ENCODE measurements at places on chromosomes 3 and 15.
A peak's percentile ranks its signal among the peaks of the same experiment; 100 is the strongest.

GRCh38 chr3:3744826-3745225 is 54.4 kb upstream of the LRRN1 start:
- DNase-seq = no peak

GRCh38 chr3:184680385-184681345 is 31.2 kb downstream of the MAGEF1 start:
- DNase-seq = no peak

GRCh38 chr3:69500604-69501003 is 114.7 kb upstream of the FRMD4B start:
- no peak for DNase-seq

DNA sequence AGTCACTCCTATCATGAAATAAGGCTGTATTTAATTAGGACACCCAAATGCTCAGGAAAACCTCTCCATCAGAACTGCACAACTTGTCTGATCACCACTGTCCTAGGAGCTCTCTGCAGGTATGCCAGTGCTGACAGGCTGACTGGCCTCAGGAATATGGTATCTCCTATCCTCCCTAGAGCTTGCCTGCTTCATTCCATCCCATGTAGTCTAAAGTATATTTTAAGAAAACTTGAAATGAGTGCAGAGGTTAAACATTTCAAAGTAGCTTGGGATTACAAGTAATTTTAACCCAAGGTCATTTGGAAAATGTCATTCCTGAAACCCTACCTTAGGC is 23.7 kb downstream of the FILIP1L start:
- no peak for DNase-seq

DNA sequence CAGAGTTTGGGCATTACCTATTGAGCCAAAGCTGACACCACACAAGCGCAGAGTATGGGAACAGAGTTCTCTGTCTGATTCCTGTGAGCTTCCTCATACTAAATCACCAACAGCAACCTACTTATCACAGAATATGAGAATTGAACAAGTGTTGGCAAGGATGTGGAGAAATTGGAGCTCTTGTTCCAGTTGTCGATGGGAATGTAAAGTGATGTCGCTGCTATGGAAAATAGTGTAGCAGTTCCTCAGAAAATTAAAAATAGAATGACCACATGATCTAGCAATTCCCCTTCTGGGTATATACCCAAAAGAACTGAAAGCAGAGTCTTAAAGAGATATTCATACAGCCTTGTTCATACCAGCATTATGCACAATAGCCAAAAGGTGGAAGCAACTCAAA is 33.4 kb downstream of the CD86 start:
- DNase-seq = no peak

DNA sequence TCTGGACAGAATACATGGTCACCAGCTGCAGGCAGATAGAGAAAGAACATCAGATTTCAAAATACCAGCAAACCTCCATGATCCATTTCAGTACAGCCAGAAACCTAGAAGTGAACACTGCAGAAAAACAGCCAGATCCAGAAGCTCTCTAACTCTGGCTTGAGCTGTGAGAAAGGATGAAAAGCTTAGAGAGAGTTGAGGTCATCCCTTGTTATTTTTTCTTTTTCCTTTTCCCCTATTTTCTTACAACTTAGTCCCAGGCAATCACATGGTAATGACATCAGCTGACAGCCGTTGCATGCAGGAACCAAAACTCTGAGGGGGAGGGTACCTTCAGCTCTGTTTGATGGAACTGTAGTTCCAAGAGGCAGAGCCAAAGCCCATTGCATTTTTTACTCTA is 113.2 kb downstream of the TCF12 start:
- no peak for DNase-seq

DNA sequence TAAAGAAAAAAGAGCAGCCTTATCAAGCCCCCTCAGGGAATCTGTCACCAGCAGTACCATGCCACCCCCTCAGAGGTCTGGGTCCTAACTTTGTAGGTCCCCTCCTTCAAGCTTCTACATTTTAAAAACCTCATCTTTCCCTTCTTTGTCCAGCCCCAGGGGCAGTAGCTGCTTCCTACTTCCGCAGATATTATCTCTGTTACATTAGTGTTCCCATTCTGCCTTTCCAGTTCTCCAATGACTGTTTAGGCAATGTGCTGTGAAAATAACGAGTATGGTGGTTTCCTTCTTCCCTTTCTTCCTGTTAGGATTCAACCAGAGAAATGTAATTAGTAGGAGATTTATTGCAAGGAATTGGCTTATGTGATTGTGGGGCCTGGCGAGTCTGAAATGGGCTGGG is 126.1 kb upstream of the TNIK start:
- no peak for DNase-seq

DNA sequence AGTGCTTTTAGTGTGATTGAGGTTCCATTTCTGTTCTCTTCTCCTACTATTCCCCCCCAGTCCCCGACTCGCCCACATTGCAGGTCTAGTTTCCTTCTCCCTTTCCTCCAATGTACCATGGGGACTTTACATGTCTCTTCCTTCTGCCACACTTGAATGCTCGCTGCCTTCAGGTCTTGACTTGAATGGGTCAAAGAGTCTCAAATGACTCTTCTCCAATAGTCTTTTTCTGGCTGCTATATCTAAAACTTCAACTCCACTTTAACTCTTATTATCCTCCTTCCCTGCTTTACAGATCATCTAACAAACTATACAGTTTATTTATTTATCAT is 213.9 kb upstream of the SLC2A2 start:
- DNase-seq = no peak

DNA sequence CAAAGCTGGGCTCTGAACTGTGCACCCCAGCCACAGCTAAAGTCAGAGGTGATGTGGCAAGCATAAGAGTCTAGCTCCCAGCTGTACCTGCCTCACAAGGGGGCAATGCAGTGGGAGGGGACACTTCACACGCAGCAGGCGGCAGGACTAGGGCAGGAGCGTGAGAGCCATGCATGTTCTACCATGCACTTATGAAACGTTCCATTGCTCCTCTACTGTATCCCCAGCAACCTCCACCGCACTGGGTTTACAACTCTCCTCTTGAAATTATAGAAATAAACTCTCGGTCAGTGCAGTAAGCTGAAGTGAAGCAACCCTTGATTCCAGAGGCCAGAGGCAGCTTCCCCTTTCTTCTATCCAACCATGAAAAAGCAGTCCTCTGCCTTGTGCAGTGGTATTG is 298.6 kb upstream of the STT3B start:
- DNase-seq = no peak

GRCh38 chr3:150995510-150995909 is 23.0 kb upstream of the CLRN1 start:
- DNase-seq = no peak

DNA sequence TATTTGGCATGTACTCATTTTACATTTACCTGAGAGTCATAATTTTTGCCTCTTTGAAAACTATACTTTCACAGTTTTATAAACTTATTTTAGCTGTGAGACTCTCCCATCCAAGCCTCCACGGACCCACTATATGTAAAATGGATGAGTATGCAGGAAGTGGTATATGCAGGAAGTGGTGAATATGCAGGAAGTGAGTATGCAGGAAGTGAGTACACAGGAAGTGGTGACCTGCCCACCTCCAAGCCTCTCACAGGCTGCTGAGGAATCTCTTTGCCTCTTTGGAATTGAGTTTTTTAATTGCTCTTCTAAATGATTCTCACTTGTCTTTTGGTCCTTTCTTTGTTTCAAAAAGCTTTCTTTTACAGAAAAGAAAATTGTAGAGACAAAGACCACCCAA is 85.2 kb downstream of the KBTBD8 start:
- peak; percentile 0 for DNase-seq

DNA sequence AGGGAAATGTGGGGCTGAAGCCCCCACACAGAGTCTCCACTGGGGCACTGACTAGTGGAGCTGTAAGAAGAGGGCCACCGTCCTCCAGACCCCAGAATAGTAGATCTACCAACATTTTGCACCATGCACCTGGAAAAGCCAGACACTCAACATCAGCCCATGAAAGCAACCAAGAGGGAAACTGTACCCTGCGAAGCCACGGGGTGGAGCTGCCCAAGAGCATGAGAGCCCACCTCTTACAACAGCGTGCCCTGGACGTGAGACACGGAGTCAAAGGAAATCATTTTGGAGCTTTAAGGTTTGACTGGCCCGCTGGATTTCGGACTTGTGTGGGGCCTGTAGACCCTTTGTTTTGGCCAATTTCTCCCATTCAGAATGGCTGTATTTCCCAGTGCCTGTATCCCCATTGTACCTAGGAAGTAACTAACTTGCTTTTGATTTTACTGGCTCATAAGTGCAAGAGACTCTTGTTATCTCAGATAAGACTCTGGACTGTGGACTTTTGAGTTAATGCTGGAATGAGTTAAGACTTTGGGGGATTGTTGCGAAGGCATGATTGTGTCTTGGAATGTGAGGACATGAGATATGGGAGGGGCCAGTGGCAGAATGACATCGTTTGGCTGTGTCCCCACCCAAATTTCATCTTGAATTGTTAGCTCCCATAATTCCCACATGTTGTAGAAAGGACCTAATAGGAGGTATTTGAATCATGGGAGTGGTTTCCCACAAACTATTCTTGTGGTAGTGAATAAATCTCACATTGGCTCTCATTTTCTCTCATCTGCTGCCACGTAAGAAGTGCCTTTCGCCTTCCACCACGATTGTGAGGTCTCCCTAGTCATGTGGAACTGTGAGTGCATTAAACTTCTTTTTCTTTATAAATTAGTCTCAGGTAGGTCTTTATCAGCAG is 105.8 kb downstream of the CBLB start:
- DNase-seq = no peak

DNA sequence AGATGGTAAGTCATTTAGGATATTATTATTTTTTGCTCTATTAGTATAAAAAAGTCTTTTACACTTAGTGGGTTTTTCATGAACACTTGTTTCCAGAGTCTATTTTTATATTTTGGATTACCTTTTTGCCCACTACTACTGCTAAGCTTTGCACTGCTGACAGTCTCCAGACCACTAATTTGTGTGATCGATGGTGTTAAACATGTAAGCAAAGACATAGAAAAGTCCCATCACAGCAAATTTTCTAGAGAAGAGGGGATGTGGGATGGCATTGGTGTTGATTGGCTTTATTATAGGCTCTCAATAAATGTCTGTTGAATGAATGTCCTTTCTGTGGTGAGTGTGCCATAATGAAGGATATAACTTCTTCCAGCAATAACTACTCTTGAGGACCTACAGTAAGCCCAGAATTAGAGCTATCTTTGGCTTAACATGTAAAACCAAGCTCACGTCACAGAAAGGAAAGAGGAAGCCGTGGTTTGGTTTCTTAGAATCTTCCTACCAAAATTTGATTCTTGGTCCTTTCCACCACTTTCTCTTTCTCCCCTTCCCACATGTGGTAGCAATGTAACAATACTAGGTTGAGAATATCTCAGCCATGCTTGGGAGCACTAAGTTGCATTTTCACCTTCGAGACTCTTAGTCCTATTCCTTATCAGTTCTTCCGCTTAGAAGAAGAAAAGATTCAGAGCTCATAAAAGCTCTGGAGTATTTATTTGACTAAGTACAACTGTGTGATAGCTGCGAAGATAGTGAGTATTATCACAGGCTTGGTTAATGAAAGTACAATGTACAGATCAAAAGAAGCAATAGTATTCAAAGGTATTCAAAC is 90.6 kb upstream of the UMPS start:
- no peak for DNase-seq

GRCh38 chr15:40054855-40055575 is 16.0 kb upstream of the SRP14 start:
- no peak for DNase-seq

GRCh38 chr15:51558876-51559275 is 63.7 kb downstream of the DMXL2 start:
- DNase-seq = no peak

DNA sequence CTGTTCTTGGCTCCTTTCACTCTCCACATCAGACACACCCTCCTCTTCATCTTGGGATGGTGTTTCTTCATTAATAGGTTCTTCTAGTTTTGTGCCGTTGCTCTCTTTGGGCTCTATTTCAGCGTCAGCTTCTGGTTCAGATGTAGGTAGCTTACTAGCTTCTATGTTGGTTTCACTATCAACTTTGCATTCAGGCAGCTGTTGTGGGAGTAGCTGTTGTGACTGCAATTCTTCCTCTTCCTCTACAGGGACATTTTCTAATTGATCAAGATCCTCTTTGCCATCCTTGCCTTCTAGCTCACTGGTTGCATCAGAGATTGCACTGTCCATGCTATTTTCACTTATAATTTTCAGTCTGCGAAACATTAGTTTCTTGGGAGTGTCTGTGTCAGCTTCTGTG is 80.1 kb downstream of the SETD2 start:
- DNase-seq = no peak

DNA sequence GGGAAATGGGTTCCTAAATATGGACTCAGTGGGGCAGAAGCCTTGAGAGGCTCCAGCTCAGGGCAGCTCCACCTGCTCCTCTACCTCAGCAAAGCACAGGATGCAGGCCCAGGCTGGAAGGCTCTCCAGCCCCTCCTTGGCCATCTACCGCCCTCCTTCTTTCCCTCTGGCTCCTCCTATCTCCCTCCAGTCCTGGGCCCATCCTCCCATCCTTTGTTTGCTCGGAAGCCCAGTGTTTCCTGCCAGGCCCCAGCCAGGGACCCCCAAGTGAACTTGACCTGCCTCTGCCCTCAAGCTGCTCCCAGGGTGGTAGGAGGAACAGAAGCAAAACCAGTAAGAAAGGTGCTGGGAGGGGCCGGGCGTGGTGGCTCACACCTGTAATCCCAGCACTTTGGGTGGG is 20.1 kb downstream of the MAPKAPK3 start:
- DNase-seq = no peak

GRCh38 chr15:66621491-66622467 is 56.0 kb upstream of the LCTL start:
- DNase-seq = no peak

DNA sequence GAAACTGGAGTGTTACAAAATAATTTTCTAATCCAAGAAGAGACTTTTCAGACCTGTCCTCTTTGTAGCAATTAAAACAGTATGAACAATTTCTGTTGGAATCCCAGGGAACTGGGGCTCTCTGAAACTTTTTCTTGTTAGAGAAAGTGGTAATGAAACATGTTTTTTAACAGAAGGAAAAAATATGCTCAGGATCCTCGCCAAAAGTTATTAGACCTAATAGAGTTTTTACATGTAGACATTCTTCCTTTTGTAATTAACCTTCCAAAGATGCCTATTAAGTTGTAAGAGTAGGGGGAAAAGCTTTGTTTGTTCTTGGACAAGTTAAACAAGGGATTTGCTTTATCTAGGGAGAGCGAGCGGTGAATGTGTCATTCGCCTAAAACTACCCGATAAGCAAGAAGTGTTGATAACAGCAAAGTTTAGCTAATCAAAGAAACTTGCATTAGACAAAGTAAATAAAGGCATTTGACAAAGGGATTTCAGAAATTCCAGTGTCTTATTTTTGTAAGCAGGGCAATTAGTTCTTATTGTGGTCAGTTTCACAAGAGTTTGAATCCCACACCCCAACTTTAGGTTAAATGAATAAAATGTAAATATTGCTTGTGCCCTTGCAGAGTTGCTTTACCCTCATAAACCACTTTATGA is 2.3 kb downstream of the RARB start:
- DNase-seq = no peak

All from activated CD4-positive, alpha-beta T cell treated with anti-CD3 and anti-CD28 coated beads, Interleukin-2, amount 50 U/mL, for 1 hour (primary cell).